Activated T-cell treated with anti-CD3 and anti-CD28 coated beads for 48 hours (primary cell): ENCODE measurements at places on chromosomes 2 and 18.

DNA sequence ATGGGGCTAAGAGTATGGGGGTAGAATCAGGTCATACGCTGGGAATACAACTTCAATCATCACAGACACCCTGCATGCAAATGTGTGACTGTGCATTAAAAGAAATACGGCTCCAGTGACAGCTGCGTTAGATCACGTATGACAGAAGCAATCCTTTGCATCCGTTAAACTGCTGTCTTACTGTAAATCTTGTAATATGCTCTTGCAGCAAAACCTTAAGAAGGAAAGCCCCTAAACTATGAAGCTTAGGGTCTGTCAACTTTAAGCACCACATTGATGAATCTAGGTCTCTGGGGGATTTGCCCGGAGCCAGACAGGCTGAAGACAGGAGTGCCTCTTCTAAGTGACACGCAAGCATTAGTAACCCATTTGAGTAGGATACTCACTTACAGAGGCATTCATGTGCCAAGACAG is 84.7 kb upstream of the EML6 start:
- DNase-seq, result no peak

DNA sequence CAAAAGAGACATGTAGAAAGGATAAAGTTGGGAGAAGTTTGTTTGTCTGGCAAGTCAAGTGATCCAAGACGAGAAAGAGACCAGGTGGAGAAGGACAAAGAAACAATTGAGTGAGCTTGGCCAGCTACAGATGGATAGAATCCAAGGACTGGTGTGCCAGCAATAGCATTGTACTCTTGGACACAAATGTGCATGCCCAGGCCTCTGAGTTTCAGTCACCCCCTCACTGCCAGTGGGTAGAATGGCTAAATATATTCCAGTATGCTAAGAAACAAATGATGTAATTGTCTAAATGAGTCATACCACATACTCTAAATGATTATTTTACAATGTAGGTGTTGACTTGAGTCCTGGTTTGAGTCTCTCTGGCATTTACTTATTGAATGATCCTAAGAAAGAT is 881.3 kb downstream of the LRRTM4 start:
- DNase-seq, result no peak

GRCh38 chr18:12420821-12421421 is 13.2 kb downstream of the PRELID3A start:
- DNase-seq, result no peak

- peak; percentile 78 for DNase-seq
Observed at GRCh38 chr2:208254118-208254870, 577 bp downstream of the IDH1 start.

DNA sequence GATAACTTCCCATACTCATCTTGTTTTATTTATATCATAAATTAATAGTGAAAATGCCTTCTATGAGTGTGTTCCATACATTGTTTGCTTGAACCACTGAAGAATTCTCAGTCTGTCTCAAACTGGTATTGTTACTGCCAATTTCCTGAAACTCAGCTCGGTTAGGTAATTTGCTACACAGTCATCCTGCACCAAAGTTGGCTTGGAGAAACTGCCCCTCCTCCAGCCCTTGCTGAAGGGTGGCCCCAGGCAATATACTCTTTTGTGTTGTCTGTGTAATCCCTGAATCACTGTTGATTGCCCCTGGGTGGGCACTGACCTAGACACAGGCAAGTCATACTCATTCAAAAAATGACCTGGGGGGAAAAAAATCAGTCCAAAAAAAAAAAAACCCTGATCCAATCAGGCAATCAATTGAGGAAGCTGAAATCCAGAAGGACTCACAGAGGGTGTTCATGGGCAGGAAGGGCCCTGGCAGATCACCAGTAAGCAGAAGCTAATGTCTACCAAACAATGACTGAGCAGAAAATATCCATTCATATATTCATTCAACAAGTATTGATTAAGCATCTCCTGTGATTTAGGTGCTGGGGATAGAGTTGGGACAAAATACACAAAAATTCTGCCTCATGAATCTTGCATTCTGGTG is 3.8 kb upstream of the SESTD1 start:
- DNase-seq, result no peak

DNA sequence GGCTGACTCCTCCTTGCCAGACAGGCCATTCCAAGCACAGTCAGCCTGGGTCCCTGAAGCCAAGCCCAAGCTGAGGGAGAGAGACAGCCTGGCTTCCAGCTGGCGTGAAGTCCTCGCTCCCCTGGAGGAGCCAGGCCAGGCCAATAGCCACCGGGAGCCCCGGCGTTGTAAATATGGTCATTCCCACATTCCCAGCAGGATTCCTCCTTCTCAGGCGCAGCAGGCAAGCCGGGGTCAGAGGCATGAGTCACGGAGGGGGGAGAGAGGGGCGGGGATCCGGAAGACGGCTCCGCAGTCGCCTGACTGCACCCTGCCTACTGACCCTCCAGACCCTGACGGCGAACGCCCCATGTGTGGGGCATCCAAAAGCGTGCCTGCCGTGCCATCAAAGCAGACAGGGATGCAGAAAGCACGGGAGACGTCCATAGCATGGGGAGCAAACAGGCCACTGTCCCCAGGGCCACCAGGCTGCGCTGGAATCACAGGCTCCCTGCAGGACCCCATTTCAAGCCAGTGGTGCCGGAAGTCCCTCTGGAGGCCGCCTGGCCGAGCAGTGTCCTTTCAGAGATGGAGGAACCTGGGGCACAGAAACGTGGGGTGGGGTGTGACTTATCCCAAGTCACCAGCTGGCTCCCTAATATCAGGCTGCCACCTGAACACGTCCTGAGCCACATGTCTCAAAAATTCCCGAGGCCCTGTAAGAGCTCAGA is 48.2 kb downstream of the TWIST2 start:
- no peak for DNase-seq

DNA sequence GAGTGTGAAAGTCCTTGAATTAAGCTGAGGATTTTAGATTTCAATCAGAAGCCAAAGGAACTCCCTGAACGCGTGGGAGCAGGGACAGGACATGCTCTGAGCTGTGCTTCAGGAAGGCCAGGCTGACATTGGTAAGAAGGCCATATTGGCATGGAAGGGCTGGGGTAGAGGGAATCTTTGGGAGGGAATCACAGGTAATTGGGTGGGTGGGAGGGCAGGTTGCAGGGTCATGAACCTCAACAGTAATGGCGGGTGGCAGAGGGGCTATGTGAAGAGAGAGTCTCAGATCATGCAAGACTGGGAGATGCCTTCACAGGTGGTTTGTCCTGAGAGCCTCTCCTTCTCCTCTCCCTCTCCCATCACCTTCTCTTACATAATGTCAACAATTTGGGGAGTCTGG is 18.6 kb upstream of the CELF4 start:
- no peak for DNase-seq

DNA sequence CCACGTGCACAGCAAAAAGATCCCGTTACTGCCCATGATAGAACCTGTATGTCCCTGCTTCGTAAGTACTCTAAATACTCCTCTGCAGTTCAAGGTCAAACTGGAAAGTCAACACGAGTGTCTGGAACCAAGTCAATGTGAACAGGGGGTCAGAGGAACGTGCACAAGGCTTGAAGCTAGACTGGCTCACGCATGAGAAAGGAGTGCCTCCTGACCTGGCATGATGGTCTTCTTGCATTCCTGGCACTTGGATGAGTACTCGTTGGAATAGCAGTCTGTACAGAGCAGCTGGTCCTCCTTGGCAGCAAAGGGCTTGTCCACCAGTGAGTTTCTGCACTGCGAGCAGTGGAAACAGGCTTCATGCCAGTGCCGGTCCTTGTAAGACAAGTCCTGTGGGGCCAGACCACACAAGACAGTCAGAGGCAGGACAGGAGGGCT is 25.5 kb downstream of the FHL2 start:
- no peak for DNase-seq

DNA sequence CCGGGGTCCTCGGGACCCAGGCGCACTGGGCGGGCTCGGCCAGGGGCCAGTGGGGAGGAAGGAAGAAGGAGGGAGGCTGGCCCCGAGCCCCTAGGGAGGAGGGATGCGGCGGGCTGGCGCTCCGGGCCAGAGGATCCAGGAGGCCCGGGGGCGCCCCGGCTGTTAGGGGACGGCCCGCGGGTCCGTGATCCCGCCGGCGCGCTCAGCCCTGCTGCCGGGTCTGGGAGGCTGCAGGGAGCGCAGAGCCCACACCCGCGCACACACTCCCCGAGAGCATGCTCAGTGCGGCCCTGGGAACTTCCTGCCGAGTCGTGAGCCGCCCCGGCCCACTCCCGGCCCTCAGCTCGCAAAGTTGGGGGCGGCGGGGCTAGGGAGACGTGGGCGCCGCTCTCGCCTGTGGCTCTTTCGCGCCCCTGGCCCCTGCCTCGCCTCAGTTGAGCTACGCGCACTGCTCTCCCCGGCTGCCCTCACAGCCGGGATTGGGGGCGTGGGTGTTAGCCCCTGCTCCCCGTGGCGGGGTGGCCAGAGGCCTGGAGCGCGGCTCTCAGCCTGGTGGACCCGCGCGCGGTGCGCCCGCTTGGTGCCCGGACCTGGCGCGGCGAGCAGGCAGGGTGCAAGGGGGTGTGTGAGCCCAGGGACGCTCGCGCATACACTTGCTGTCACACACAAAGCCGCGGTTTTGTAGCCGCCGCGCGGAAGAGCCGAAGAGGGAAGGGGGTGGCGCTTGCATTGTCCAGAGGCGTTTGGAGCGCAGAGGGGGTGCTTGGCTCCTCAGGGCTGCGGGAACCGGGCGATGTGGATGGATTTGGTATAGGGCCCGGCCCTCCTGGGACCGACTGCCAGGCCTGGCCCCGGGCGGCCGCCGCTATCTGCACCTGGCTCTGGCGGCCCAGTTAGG is 132.9 kb upstream of the MGAT5 start:
- DNase-seq, result peak; percentile 56

DNA sequence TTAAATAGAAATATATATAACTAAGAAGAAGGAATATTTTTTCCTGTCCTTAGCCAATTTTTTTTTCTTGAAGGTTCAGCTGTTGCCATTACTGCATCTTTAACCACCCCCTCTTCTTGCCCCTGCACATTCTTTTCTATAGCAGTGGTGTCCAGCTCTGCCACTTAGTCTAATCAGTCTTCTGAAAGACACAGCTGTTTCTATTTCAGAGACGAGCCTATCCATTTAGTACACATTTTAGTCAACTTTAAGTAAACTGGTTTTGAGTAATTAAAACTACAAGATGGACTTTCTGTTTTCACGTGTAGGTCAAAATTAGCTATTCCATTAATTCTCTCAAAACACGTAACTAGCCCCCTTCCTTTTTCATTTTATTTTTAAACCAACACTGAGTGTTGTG is 21.0 kb downstream of the SPOPL start:
- no peak for DNase-seq

GRCh38 chr2:9423922-9424272 is 443 bp downstream of the CPSF3 start:
- peak; percentile 23 for DNase-seq

DNA sequence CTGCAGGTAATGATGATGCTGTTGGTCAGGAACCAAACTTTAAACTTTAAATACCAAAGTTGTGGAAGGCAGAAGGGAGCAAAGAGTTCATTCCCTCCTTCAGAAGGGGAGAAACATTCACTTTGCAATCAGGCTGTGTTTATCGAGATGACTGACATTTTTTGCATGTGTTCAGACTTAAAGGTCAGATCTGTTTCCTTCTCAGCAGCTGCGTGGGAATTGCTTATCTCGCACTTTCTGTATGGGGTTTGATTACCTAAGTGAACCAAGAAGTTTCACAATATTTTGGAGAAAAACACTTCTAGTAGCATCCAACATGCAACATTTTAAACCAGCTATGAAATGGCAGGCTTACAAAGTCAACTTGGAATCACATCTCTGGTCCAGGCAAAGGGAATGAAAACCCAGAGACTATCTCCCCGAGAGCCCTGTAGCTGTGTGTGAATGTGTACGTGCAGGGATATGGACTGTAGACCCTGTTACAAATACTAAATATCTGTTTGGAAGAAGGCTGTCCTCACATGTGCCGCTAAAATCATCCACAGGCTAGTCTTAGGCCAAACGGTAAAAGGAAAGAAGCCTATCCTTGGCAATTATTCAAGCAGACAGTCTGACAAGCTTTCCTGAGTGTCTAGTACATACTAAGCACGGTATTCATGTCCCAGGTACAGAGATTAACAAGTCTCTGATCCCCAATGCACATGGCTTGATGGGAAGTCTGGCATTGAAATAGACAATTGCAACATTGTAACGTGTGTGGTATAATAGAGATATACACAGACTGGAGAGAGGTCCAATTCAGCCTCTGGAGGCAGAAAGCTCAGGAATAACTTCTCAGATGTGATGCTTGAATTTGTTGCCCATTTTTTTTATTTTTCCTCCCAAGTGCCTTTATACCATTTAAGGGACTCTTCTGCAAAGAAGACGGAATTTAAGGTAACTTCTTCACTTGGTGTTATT is 483.1 kb downstream of the DPP10 start:
- DNase-seq, result no peak

DNA sequence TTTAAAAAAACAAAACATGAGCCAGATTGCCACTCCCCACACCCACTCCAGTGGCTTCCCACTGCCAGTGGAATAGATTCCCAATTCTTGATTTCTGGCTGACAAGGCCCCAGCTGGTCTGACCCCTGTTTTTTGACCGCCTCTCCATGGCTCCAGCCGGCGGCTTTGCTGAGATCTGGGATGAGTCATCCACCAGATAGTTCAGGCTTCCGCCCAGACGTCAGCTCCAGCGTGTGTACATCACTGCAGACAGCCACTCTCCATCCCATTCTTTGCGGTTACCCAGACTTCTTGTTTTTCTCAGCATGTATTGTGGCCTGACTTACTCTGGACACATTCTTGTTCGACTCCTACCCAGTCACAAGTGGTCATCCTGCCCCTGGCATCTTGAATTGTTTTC is 227.9 kb downstream of the GBX2 start:
- no peak for DNase-seq

GRCh38 chr2:85716346-85716914 is 22.3 kb downstream of the GNLY start:
- DNase-seq, result no peak

DNA sequence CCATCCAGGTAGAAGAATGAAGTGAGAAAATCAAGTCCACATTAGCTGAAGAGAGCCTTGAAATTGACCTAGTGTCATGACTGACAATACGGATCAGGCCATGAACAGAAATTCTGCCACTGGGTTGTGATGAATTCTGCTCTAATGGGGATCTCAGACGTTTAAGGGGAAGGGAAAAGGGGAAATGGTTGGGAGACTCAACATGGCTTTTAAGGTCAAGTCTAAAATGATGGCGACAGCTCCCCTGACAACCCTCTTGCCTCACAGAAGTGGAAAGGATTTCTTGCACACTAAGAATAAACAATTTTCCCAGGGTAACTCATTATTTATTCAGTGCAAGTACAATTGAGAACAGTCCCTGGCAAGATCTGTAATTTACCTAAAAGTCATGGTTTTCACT is 302.5 kb upstream of the ACVR2A start:
- DNase-seq, result no peak
